ENCODE measurements at places on chromosomes 5 and 9.

GRCh38 chr9:80061096-80061495 is 489.3 kb downstream of the TLE4 start:
- no peak for DNase-seq

DNA sequence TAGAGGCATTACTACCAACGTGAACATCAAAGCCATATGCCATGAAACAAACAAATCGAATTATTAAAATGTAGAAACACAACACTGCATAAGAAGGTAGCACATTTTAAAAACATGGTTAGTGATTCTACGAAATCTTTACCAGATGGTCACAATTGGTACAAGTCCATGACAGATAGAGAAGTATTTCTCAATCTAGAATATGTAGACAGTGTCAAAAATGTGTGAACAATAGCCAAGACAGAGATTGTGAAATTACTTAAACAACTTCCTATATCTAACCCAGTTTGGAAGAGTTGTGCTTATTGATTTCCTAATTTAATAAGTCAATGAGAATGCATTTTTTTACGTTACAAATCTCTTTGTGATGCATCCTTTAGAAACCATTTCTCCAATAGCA is 1121.6 kb downstream of the MAT2B start:
- no peak for DNase-seq

- no peak for DNase-seq
Measured at GRCh38 chr5:173217626-173218397, 17.2 kb downstream of the NKX2-5 start.

DNA sequence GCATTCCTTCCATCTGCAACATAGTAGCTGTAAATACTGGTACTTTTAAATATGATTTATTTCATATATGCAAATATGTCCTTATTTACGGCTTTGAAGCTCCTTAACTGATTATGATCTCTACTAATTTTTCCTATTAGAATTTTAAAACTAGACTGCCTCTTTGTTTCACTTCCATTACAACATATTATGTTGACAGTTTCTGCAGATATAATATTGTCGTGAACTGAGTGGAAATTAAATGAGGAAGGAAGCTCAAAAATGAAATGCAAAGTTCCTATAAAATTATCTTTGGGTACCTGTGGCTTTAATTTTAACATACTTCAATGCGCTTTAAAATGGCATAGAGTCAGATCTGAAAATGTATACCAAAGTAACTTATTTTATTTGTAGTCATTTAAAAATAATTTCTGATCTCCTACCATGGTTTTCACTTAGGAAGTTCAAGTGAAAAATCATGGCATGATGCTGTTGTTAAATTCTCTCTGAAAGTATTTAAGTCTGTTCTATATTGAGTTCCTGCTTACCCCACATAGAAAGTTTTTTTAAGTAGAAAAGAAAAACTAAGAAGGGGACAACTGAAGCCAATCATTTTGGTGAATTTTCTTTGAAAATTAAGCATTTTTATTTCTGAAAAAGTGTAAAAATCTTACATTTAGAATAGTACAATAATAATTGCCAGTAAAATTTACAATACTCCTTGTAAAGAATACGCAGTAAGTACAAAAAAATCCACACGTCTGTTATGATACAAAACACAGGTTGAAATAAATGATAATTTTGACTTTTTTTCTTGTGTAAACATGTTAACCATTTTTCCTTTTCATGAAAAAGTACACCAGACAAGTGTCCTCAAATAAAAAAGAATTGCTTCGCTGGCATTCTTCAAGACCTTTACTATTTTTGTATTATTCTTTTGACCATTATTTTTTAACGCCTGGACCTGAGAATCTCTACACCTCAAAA is 2.6 kb downstream of the FOXD1 start:
- DNase-seq: no peak

- no peak for DNase-seq
Measured at GRCh38 chr5:144120661-144121180, 49.7 kb downstream of the YIPF5 start.

GRCh38 chr5:80916676-80917075 is 43.5 kb upstream of the RASGRF2 start:
- no peak for DNase-seq

DNA sequence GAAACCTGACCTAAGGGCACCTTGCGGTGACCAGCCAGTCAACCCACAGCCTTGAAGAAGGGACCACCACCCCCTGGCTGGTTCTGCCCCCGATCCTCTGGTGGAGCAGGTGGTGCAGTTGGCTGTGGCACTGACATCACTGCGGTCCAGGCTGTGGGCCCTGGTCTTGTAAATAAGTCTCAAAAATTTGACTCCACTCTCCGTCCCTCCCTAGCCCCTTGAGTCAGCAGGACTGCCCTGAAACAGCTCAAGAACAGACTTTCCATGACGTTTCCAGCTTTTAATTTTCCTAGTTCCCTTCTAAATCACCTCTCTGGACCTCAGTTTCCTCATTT is 134.8 kb upstream of the BOD1 start:
- DNase-seq: no peak

- DNase-seq: no peak
Measured at GRCh38 chr9:75422944-75423522, 334.7 kb downstream of the OSTF1 start.

DNA sequence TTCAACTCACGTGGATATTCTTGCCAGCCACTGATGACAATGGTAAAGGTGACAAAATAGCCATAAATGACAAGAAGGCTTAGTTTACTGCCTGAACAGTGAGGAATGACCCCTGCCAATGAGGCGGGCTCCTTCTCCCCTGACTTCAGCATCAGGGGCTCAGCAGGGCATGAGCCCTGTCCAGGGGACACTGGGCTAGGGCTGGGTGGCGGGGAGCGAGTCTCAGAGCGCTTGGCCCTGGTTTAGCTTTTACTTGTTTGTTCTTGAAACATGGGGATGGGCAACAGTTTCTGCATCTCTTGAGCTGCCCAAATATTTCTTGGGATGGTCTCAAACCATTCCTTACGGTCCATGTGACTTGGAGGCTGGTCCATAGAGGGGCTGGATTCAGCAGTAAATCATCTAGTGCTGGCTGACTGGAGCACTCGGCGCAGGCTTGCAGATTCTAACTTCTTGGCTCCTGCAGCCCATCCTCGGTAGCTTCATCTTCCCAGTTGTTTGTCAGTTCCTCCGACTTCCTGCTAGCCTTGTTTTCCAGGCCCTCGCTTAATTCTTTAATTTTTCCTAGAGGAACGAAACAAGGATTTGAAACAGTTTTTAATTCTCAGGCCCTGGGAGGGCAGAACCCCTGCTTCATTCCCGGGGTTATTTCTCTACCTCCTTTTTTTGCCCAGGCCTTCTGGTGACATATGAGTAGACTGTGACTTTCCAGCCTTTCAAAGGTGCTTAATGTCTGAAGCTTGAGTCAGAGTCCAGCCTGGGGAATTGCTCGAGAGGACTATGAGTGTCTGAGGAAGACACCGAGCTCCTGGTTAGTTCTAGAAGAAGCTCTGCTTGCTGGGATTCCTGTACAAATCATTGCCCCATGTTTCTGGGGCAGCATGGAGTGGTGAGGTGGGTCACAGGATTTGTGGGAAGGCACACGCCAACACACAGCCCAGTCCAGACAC is 4.5 kb upstream of the HMCN2 start:
- DNase-seq: no peak

DNA sequence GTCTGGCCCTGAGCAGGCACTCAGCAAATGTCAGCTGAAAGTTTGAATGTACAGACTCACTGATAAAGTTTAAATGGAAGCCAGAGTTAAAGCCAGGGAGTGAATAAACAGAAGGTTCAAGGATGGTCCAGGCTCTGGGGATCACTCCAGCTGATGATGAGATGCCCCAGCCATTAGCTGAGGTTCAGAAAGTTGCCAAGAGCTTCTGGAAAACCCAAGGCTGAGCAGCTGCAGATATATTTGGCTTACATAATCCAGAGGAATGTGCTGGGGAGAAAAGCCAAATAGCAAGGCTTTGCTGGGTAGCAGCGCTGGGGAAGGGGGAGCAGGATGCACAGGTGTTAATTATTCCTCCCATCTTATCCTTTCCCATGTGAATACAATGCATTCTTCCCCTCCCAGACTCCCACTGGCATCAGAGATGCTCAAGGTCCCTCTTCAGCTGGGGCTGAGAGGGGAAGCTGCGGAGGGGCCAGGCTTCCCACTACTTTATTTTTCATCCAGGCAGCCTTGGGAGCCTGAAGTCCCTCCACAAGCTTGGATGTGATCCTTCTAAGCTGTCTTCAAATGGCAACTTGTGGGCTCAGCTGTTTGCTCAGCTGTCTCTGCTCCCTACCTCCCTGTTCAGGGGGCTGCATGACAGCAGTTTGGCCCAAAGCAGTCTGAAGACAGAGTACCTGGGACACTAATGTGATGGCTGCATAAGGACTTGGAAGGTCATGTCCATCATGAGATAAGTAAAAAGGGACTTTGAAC is 341.2 kb downstream of the TRIM32 start:
- no peak for DNase-seq

- no peak for DNase-seq
Measured at GRCh38 chr9:69175486-69175885, 1.4 kb downstream of the TJP2 start.

DNA sequence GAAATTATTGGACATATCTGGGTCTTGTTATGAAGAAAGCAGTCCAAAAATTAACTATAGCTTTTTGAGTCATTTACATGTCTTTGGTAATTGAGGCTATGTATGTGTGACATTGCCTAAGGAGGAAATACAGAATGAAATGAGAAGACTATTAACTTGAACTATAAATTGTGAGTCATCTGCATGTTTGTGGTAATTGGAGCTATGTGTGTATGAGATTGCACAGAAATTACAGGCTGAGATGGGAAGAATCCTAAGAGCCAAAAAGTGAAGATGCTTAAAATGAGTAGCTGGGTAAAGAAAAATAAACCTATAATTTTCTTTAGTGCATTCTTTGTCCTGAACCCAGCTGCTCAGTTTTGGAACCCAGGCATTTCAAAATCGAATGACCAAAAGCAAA is 747.6 kb upstream of the EDIL3 start:
- no peak for DNase-seq

DNA sequence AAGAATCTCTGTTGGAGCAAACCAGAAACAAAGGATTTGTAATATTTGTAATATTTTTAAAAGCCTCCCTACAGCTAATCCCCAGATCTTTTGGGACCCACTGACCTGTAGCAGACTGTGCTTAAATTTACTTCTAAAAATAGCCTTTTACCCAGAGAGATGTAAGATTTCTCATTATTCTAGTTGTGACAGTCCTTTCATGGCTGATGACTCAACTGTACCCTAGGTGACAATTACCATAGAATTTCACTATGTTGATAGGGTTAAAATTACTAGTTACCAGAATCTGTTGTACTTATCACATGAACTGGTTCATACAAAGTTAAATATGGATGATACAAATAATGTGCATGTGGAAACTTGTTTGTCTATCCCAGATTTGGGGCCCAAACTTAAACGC is 543.9 kb upstream of the SEMA6A start:
- DNase-seq: no peak

GRCh38 chr5:109589986-109590385 is 99.7 kb upstream of the MAN2A1 start:
- DNase-seq: no peak

GRCh38 chr9:79524266-79524665 is 47.5 kb upstream of the TLE4 start:
- DNase-seq: no peak

- no peak for DNase-seq
Measured at GRCh38 chr5:122929980-122930379, 84.6 kb downstream of the SNX24 start.

GRCh38 chr9:105646879-105647594 is 15.2 kb upstream of the TAL2 start:
- no peak for DNase-seq

GRCh38 chr5:162196351-162196750 is 128.8 kb downstream of the GABRG2 start:
- DNase-seq: no peak

DNA sequence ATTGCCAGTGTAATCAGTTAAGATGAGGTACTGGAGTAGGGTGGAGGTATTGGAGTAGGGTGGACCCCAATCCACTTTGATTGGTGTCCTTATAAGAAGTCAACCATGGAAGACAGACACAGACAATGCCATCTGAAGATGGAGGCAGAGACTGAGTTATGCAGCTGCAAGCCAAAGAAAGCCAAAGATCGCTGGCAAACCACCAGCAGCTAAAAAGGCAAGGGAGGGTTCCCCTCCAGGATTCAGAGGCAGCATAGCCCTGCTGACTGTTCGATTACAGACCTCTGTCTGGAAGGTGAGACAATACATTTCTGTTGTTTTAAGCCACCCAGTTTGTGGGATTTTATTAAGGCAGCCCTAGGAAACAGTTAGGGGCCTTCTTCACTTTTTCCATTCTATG is 30.5 kb upstream of the CKMT2 start:
- DNase-seq: no peak

- no peak for DNase-seq
Measured at GRCh38 chr5:40669606-40670390, 9.9 kb upstream of the PTGER4 start.

DNA sequence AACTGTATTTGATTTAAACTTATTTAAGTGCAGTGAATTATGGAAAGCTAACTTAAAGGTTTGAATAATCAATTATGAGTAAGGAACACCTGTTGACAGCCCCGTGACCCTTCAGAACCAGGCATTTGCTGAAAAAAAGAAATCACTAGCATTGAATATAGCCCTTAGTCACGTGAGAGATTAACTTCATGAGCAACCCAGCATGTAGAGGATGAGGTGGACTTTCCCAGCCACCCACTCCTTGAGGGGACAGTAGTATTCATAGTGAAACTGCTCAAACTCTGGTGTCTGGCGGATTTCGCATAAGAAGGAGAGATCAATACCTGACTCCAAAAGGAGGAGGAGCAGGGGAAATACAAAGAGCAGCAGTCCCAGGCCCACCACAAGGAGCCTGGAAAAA is 184.8 kb upstream of the RASEF start:
- no peak for DNase-seq

- no peak for DNase-seq
Measured at GRCh38 chr5:3660630-3661029, 65.0 kb downstream of the IRX1 start.

- DNase-seq: no peak
Measured at GRCh38 chr5:10145923-10146401, 103.7 kb downstream of the ATPSCKMT start.

DNA sequence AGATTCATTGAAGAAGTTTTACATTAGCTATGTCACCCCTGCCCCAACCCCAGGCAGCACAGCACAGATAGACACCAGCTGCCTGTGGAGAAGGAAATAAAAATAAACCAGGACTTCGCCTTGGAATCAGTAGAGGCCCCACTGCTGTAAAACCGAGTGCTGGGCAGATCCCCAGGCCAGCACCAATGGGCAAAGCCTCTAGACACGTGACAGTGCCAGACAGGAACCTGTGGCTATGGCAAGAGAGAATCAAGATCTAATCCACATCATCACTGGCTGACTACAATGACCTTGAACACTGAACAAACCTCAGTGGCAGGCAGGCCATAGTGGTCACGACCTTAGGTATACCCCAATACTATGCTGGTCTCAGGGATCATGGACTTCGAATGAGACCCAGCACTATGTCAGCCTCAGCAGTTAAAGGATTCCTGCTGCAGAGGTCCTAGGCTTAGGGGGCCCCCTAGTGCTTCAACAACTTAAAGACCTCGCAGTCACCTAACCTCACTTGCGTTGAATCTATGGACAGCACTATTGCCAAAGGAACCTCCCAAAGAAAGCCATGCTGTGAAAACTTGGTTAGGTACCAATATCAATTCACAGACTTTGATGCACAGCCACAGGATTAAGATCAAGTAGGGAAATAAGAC is 2118.6 kb upstream of the C9orf72 start:
- DNase-seq: no peak

- no peak for DNase-seq
Measured at GRCh38 chr5:34627794-34628193, 28.3 kb upstream of the RAI14 start.

- no peak for DNase-seq
Measured at GRCh38 chr5:41893074-41893851, 10.9 kb upstream of the RIMOC1 start.
